Stromal cell of bone marrow (primary cell): ENCODE measurements at places on chromosomes 11 and 22.

- no peak for DNase-seq
Measured at GRCh38 chr11:35814081-35814695, 129.7 kb upstream of the LDLRAD3 start.

DNA sequence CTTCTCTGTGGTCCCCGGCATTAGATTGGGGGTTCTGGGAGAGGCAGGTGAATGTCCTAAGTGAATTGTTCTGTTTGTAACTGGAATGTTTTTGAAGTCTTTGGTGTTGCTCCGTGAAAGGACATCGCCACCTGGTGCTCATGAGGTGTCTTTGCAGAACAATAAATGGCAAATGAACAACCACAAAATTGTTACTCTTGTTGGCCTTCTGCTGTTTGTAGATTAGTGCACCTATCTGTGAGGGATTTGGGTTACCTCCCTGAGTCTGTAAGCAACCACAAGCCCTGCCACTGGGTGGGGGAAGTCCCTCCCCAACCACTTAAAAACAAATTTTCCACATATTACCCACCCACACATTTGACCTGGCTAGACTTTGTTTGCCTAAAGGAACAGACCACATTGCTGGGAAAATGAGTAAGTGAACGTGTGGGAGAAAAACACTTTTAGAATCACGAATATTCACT is 4.7 kb downstream of the MPEG1 start:
- DNase-seq = no peak

- DNase-seq = no peak
Measured at GRCh38 chr11:107018902-107019493, 722 bp upstream of the GUCY1A2 start.

DNA sequence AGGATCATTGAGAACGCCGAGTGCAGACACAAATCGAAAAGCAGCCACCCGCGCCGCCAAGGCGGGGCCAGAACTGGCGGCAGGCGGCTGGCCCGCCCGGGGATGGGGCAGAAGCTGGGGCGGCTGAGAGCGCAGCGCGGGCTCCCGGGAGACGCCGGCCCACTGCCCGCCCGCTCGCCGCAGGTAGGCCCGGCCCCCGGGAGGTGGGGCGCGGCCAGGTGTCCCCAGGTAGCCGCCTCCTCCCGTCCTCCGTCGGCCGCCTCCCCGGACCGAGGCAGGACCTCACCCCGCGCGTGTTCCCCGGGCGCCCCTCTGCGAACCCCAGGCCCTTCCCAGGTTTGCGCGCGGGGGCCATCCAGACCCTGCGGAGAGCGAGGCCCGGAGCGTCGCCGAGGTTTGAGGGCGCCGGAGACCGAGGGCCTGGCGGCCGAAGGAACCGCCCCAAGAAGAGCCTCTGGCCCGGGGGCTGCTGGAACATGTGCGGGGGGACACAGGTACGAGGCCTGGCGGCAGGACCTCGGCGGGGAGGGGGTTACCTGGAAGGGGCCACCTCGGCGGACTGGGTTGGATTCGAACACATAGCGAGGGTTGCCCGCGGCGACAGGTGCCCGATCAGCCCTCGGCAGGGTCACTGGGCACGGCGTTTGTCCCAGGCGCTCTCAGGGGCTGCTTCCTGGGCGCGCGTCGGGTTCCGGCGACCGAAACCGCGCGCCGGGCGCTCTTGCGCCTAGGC is at the start of gene PRRG4:
PRRG4 (plus strand) TSS at position 248 of the 733 bp plus-strand sequence. CDS start 603 bp downstream, outside the sequence.
- no peak for DNase-seq

- no peak for DNase-seq
Measured at GRCh38 chr11:59413646-59414045, 12.6 kb downstream of the OR5A2 start.

DNA sequence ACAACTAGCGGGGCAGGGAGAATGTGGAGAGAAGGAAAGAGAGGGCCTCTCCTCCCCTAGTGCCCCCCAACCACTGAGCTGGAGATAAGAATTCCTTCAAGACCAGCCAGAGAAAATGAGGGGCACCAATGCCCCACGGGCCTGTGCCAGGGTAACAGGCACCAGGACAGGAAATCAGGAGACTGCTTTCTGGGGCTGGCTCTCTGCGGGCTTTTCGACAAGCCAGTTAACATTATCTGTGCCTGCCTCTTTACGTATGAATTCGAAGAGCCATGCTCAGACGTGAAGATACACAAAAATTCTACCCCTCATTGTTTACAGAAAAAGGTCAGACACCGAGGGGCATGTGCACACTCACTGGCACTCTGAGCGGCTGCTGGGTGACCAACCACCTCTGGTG is 52.1 kb downstream of the MYH9 start:
- DNase-seq = no peak

GRCh38 chr11:34002420-34002819 is 49.1 kb upstream of the CAPRIN1 start:
- no peak for DNase-seq

DNA sequence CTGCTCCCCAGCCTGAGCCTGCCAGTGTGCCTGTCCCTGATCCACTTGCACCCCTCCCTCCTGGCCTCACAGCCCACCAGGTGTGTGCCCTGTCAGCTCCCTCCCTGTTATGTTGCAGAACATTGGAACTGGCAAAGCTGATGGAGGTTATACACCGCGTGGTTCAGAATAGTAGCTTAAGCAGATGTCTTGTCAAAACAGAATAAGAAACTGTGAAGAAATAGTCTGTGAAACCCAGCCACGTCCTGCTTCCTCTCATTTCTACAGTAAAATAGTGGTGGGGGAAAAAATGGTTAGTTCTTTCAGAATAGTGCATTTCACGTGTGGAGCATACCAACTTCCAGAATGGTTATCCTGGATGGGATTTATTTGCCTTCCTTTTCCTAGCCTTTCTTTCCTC is 161.2 kb upstream of the NAV2 start:
- DNase-seq = no peak

DNA sequence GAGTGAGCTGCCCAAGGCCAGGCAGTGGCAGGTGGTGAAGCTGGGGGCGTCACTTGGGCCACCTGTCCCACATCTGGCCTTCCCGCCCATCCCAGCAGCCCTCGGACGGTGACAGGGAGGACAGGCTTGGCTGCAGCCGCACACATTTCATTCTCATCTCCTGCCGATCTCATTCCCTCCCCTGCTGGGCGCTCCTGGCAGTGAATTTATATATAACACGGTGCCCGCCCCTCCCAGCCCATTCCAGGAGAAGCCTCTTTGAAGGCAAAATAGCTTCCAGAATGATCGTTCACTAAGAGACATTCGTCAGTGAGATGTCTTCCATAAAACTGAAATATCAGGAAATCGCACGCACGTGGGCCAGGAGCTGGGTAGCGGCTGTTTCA is 861.3 kb downstream of the TBC1D22A start:
- DNase-seq = no peak
